Adrenal gland (tissue), 19 donors: ENCODE measurements at places on chromosomes 16 and 17.

DNA sequence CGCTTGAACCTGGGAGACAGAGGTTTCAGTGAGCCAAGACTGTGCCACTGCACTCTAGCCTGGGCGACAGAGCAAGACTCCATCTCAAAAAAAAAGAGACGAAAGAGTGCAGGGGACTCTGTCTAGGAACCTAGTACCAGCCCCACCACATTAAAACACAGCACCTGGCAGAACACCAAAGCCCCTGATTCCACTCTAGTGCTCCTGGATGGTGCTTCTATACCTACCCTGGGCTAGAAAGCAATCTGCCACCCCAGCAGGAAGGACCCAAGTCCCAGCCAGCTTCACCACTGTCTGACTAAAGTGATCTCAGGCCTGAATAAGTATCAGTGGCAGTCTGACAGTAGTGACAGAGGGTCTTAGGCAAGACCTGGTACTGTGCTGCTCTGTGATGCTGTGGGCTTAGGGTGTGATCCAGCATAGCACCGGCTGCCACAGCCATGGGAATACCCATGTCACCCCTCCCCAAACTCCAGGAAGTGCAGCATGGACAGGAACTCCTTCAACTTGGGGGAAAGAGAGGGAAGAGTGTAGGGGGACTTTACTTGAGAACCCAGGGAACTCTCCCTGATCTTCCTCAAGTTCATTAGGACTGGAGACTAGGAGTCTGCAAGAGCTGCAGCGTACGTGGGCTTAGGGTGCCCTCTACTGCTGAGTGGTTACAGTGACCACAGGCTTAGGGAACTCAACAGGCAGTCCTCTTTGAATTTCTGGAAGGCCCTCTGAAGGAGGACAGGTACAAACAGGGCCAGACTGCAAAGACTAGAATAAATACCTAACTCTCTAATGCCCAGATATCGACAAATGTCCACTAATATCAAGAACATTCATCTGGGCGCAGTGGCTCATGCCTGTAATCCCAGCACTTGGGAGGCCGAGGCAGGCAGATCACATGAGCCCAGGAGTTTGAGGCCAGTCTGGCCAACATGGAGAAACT is 30.0 kb upstream of the RNF43 start:
- H3K27ac ChIP-seq = no peak overlapping the region
- peak; percentile 78 for DNase-seq
- no peaks in the 10 kb centered on the region for H3K27me3 ChIP-seq
- no peaks in the 10 kb centered on the region for H3K36me3 ChIP-seq

GRCh38 chr17:29571883-29572681 is 3.6 kb downstream of the TP53I13 start:
- peak; percentile 27 for DNase-seq
- H3K27me3 ChIP-seq = no peaks in the 10 kb centered on the region
- no peak overlapping the region for H3K27ac ChIP-seq

- H3K27me3 ChIP-seq = no peaks in the 10 kb centered on the region
- no peaks in the 10 kb centered on the region for H3K36me3 ChIP-seq
- H3K4me3 ChIP-seq = no peak overlapping the region
- H3K4me1 ChIP-seq = no peaks in the 10 kb centered on the region
- no peak overlapping the region for H3K27ac ChIP-seq
Measured at GRCh38 chr16:60100371-60100770, 1366.3 kb upstream of the GOT2 start.

DNA sequence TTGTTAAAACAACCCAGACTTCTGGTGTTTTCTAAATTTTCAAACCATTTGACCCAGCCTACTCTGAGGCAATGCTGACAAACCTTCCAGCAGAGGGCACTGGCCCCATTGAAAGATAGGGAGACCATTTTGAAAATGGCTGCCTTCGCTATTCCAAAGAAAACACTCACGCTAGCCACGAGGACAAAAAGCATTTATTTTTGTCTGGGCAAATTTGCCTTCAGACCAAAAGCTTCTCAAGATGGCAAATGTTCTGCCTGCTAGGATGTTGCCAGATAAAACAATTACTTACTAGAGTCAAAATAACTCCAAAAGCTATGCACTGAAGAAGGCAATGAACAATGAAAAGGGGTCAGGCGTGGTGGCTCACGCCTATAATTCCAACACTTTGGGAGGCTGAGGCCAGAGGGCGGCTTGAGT is 296.7 kb upstream of the IRX5 start:
- H3K4me3 ChIP-seq = no peak overlapping the region
- no peaks in the 10 kb centered on the region for H3K36me3 ChIP-seq
- no peak for DNase-seq
- H3K4me1 ChIP-seq = no peaks in the 10 kb centered on the region

DNA sequence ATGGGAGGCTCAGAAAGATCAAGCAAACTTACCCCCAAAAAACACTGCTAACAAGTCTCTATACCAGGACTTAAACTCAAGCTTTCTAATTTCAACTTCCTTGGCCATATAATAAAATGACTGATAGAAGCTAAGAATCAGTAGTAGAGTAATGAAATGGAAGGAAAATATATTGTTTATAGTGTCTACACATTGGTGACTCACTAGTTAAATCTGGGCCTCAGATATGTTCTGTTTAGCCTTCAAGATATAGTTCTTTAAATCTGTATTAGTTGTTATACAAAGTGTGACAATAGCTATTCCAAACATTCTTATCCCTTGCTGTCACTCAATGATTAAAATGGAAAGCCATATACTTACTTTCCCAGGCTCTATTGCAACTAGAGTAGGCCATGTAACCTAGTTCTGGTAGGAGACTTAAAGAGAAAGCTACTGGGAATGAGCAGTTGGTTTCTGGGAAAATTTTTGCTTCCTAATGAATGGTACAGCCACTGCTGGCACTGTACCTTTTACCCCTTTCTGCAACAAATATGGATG is 18.3 kb downstream of the SSH2 start:
- no peaks in the 10 kb centered on the region for H3K27me3 ChIP-seq
- H3K36me3 ChIP-seq = no peaks in the 10 kb centered on the region
- no peaks in the 10 kb centered on the region for H3K4me1 ChIP-seq
- H3K27ac ChIP-seq = no peak overlapping the region

GRCh38 chr17:36942019-36942599 is 4.8 kb downstream of the LHX1 start:
- H3K4me1 ChIP-seq = peaks cover 7% of the 10 kb centered on the region
- no peak overlapping the region for H3K4me3 ChIP-seq
- no peaks in the 10 kb centered on the region for H3K36me3 ChIP-seq
- no peak for DNase-seq
- peaks cover 99% of the 10 kb centered on the region for H3K27me3 ChIP-seq
- no peak overlapping the region for H3K27ac ChIP-seq

DNA sequence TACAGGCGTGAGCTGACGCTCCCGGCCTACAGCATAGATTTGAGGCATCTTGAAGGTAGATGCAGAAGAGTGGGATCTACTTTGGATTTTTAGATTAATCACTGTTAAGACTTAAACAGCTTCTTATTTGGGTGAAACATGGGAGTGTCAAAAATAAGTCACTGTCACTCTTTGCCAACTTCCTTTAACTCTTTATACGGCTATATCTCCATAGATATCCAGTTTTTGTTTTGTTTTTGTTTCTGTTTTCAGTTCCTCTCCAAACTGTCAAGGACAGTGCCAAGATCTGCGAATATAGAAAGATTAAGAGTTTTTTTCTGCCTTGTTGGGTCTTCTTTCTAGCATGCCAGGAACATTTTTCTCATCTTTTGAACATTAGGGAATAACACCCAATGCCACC is 706.1 kb downstream of the WWOX start:
- no peaks in the 10 kb centered on the region for H3K4me1 ChIP-seq
- H3K27ac ChIP-seq = no peak overlapping the region
- no peaks in the 10 kb centered on the region for H3K36me3 ChIP-seq
- DNase-seq = no peak
- no peak overlapping the region for H3K4me3 ChIP-seq

- DNase-seq = no peak
- no peak overlapping the region for H3K4me3 ChIP-seq
- H3K4me1 ChIP-seq = peaks cover 46% of the 10 kb centered on the region
- no peaks in the 10 kb centered on the region for H3K27me3 ChIP-seq
Measured at GRCh38 chr17:57888311-57889216, 38.7 kb upstream of the MRPS23 start.

GRCh38 chr17:10197362-10197720 is 1.1 kb downstream of the GAS7 start:
- no peak for DNase-seq
- no peaks in the 10 kb centered on the region for H3K36me3 ChIP-seq
- no peaks in the 10 kb centered on the region for H3K4me1 ChIP-seq
- H3K4me3 ChIP-seq = no peak overlapping the region
- H3K27me3 ChIP-seq = no peaks in the 10 kb centered on the region

DNA sequence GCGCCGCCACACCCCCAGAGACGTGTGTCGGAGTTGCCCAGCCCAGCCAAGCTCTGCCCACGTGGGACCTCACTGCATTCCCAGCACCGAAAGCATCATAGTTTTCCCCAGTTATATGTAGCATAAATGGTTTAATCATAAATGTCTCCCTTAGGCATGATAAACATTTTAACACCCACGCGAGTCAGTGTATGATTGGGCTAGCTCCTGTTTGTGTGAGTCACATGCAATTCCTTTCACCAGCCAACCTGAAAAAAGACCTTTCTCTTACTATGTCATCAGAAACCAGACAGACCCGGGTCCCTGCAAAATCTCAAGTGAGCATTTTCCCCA is 9.2 kb downstream of the TAF1C start:
- peaks cover 32% of the 10 kb centered on the region for H3K4me1 ChIP-seq
- no peak overlapping the region for H3K4me3 ChIP-seq
- no peaks in the 10 kb centered on the region for H3K27me3 ChIP-seq
- peak overlapping the region; percentile 68 for H3K27ac ChIP-seq

GRCh38 chr17:61510237-61510636 is 58.0 kb downstream of the TBX4 start:
- H3K36me3 ChIP-seq = no peaks in the 10 kb centered on the region
- H3K27ac ChIP-seq = no peak overlapping the region
- H3K4me1 ChIP-seq = no peaks in the 10 kb centered on the region
- no peaks in the 10 kb centered on the region for H3K27me3 ChIP-seq
- no peak for DNase-seq

DNA sequence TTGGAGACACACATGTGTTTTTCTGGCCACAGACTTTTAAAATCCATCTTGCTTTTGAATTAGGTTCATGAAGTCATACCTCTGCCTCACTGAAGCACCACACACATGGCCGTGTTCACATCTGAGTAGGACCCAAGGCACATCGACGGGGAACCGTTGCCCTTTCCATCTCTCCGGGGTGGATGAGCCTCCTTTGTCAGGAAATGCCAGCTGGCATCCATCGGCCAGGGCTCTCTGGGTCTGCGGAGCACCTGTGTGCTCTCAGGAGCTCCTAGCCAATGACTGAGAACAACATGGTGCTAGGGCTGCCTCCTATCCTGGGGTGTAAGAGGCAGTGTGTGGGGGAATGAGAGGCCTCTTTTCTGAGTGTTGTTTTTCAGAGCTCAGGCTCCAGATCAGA is 24.5 kb upstream of the NKD1 start:
- no peaks in the 10 kb centered on the region for H3K36me3 ChIP-seq
- no peak overlapping the region for H3K27ac ChIP-seq
- no peaks in the 10 kb centered on the region for H3K4me1 ChIP-seq
- no peaks in the 10 kb centered on the region for H3K27me3 ChIP-seq
- DNase-seq = peak; percentile 6
- H3K4me3 ChIP-seq = no peak overlapping the region

GRCh38 chr16:68517606-68518166 is 21.4 kb upstream of the ZFP90 start:
- H3K36me3 ChIP-seq = no peaks in the 10 kb centered on the region
- H3K27ac ChIP-seq = no peak overlapping the region
- DNase-seq = no peak
- no peaks in the 10 kb centered on the region for H3K27me3 ChIP-seq
- H3K4me1 ChIP-seq = peaks cover 5% of the 10 kb centered on the region

GRCh38 chr16:31513126-31513525 is 4.9 kb upstream of the RUSF1 start:
- no peak overlapping the region for H3K27ac ChIP-seq
- H3K27me3 ChIP-seq = no peaks in the 10 kb centered on the region
- peaks cover 11% of the 10 kb centered on the region for H3K4me1 ChIP-seq

GRCh38 chr17:68343976-68344375 is 52.7 kb downstream of the ARSG start:
- H3K36me3 ChIP-seq = no peaks in the 10 kb centered on the region
- no peaks in the 10 kb centered on the region for H3K27me3 ChIP-seq
- no peak overlapping the region for H3K27ac ChIP-seq
- no peak overlapping the region for H3K4me3 ChIP-seq
- H3K4me1 ChIP-seq = no peaks in the 10 kb centered on the region
- no peak for DNase-seq

- no peaks in the 10 kb centered on the region for H3K4me1 ChIP-seq
- H3K36me3 ChIP-seq = no peaks in the 10 kb centered on the region
- no peak for DNase-seq
- H3K4me3 ChIP-seq = no peak overlapping the region
- H3K27me3 ChIP-seq = no peaks in the 10 kb centered on the region
Measured at GRCh38 chr16:29011112-29011511, 26.3 kb downstream of the LAT start.

- no peak for DNase-seq
- no peaks in the 10 kb centered on the region for H3K27me3 ChIP-seq
- H3K36me3 ChIP-seq = no peaks in the 10 kb centered on the region
- H3K4me3 ChIP-seq = no peak overlapping the region
- H3K4me1 ChIP-seq = no peaks in the 10 kb centered on the region
Measured at GRCh38 chr17:55442953-55443683, 21.5 kb upstream of the MMD start.

- H3K27me3 ChIP-seq = peaks cover 19% of the 10 kb centered on the region
- no peak overlapping the region for H3K27ac ChIP-seq
- H3K4me3 ChIP-seq = no peak overlapping the region
- H3K4me1 ChIP-seq = no peaks in the 10 kb centered on the region
- H3K36me3 ChIP-seq = no peaks in the 10 kb centered on the region
Measured at GRCh38 chr17:8311131-8311790, 1.2 kb downstream of the ARHGEF15 start.

- no peak for DNase-seq
- H3K36me3 ChIP-seq = no peaks in the 10 kb centered on the region
- H3K27me3 ChIP-seq = peaks cover 32% of the 10 kb centered on the region
- no peak overlapping the region for H3K4me3 ChIP-seq
- no peak overlapping the region for H3K27ac ChIP-seq
- H3K4me1 ChIP-seq = peaks cover 16% of the 10 kb centered on the region
Measured at GRCh38 chr16:2959206-2959605, 4.9 kb upstream of the KREMEN2 start.

- no peak overlapping the region for H3K27ac ChIP-seq
- no peak overlapping the region for H3K4me3 ChIP-seq
- H3K27me3 ChIP-seq = no peaks in the 10 kb centered on the region
Measured at GRCh38 chr16:2002406-2003230, 7.0 kb downstream of the ZNF598 start.
